ENCODE measurements at places on chromosomes 2 and 18. TPM values are rescaled to one million over a fixed set of nuclear protein-coding genes. Genes with fewer than 3 reads are reported as not detected.

HSBP1L1 gene
- 9.0 TPM for total RNA-seq

DNA sequence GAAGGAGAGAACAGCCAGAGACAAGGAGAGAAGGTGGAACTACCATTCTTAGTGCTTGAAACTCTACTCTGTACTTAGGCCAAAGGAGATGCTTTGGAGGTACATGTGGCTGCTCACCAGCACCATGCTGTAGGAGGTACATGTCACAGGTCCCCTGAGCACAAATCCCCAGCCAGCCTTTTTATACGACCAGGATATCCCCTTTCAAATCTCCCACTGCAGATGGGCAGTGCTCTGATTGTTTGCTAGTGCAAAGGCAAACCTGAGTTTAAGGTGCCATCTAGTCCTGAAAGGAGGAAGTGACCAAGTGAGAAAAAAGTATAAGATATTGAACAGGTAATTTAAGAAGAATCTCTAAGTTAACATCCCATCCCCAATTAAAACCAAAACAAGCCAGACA lies 17.1 kb upstream of the TTC21B start:
- no peak for DNase-seq

DNA sequence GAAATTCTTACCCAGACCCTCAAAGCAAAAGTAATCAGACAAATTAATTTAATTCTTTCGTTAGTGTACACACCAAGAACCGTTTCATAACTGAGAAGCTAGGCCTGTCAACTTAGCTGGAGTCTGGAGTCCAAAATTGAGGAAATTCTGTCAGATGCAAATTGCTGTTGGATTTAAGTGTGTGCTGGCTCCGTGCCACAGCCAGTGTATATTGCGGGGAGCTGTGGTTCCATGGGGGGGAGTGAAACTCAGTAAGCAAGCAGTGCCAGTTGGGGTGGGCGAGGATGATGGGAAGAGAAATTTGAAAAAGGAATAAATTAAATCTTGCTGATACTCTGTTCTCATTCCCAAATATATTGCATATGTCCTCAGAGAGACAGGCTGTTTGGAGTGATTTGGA lies 4.0 kb downstream of the ARPC2 start:
- DNase-seq: no peak

DNA sequence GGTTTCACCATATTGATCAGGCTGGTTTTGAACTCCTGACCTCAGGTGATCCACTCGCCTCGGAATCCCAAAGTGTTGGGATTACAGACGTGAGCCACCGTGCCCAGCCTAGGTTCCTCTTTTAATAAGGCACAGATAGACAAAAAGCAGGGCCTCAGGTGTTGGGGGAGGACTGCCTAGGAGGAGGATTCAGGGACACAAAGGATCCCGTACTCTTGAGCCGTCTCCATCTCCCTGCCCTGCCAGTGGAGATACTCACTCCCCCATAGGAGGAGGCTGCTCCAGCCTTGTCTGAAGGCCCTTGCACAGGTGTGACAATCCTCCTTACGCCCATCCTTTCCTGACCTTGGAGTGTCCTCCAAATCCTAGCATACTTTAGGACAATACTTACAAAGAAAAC lies 32.0 kb upstream of the TFCP2L1 start:
- DNase-seq: no peak

IL36B gene
- total RNA-seq: not detected

- no peak for DNase-seq
Observed at GRCh38 chr2:11551569-11552259, 17.9 kb downstream of the GREB1 start.

DNA sequence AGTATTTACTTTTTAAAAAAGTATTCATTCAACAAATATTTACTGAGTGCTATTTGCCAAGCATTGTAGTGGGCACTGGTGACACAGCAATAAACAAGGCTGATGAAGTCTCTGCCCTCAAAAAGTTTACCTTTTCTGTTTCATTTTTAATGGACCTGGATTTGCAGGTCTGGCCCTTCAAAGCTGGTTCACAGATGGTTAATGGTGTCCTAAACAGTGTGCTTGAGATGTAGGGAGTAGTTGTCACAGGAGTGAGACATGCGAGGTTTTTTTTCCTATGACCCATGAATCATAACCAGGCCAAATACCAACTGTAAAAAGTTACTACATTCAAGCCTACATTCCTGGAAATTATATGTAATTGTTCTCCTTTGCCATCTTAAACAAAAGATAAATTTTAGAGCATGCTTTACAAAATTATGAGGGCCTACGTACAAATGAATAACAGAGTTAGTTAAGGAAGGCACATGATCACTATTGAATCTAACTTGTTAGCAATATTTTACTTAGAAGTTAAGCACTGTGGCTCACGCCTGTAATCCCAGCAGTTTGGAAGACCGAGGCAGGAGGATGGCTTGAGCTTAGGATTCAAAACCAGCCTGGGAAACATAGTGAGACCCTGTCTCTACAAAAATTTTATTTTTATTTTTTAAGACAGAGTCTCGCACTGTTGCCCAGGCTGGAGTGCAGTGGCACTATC lies 223.9 kb downstream of the MBD5 start:
- no peak for DNase-seq

PRKAG3 gene
- total RNA-seq: not detected

- DNase-seq: no peak
Observed at GRCh38 chr2:100624536-100624935, 61.7 kb downstream of the PDCL3 start.

- DNase-seq: no peak
Observed at GRCh38 chr2:88560619-88561307, 66.5 kb downstream of the EIF2AK3 start.

GRCh38 chr18:31942999-31943877 lies at the start of gene TRAPPC8:
TSS of gene TRAPPC8 (minus strand) at chr18:31943128. CDS start at chr18:31942764, 364 bp downstream.
- peak; percentile 94 for DNase-seq

- DNase-seq: no peak
Observed at GRCh38 chr18:63843008-63843407, 44.5 kb upstream of the SERPINB2 start.

DNA sequence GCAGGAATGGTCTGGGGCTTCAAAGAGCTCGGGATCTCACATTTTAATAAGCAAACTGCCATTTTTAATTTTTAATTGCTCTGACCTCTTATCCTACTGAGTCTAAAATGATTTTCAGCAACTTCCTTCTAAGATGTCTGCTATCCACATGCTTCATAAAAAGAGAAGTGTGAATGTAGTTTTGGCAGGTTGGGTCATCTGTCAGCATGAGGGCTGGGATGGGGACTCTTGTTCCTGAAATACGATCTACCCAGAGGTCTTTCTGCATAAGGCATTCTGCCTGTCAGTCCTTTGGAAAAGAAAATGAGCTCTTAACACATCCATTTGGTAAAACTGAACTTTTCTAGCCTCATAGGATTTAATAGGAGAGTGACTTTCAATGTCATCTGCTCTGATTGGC lies 252.8 kb upstream of the APCDD1 start:
- DNase-seq: no peak

COMMD1 gene
- 25.4 TPM for total RNA-seq

TFPI gene
- not detected for total RNA-seq

DNA sequence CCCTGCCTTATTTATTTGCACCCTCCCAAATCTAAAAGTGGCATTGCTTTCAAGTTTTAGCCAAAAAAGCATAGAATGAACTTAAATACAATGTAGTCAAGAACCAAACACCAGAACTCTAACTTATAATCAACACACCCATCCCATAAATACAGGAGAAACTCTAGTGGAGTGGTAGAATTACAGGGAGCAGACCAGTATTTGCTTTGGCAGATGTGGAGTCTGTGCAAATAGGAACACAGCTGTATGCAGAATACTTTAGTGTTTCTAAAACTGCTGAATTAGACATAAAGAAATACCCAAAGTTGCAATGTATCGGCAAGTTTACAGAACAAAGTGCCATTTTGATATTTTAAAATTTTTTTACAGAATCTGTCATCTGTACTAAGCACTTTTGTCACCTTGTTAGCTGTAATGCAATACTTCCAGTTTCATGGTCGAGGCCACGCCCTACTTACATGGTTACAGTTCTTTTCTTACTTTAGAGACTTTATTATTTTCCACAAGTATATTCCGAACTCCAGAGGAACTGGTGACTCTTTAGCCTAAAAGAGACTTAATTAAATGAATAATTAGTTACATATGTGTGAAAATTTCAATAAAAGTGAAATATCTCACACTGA lies 23.7 kb upstream of the COL5A2 start:
- no peak for DNase-seq

DNA sequence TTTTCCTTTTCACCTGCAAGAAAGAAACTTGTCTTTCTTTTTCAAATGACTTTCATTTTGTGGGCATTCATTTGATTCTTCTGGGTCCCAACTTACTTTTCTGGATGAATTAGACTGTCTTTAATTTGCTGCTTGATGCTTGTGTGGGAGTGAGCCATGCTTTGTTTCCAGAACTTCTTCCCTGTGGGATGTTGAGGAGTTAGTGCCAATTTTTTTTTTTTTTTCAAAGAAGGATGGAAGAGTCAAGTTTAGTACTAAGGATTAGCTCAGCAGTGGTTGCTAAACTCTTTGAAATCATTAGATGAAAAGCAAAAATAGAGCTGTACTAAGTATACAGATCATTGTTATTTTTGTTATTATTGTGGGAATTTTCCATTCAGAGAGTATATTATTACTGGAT lies 17.2 kb upstream of the KCTD1 start:
- no peak for DNase-seq

DNA sequence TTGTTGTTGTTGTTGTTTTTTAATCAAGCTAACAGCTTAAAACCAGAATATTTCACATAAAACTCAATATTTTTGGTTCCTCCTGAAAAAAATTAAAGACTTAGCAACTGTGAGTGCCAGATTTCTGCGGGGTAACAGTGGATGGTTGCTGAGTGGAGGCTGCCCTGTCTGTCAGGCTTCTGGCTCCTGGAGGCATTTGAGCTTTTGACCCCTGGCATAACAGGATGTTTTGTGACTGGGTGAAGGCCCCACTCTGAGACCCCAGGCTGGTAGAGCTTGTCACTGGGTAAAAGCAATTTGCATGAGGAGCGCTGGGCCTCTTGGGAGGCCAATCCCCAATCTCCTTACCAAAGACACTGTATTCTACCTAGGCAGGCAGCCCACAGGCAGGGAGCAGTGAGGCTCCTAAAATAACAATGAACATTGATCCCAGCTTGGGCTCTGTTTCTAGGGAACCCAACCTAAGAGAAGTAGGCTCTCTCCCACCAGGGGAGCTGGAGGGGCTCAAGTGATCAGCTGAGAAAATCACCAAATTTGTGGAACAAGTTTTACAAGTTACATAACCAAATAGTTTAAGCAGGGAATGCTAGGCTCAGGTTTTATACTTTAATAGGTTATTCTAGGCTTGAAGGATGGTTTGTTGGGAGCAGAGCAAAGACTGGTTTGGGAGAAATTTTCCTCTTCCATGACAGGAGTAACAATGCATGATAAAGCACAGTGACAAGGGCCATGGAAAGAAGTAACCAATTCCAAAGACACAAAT lies 5.9 kb upstream of the SPRED2 start:
- no peak for DNase-seq

- no peak for DNase-seq
Observed at GRCh38 chr2:204251998-204252376, 293.3 kb upstream of the PARD3B start.

GRCh38 chr2:168727904-168728470 lies 74.5 kb upstream of the NOSTRIN start:
- no peak for DNase-seq

- no peak for DNase-seq
Observed at GRCh38 chr2:122704109-122704563, 948.7 kb downstream of the TSN start.

- DNase-seq: no peak
Observed at GRCh38 chr2:18557121-18557520, 3.3 kb downstream of the RDH14 start.

- no peak for DNase-seq
Observed at GRCh38 chr2:128354726-128355470, 36.2 kb upstream of the HS6ST1 start.

DNA sequence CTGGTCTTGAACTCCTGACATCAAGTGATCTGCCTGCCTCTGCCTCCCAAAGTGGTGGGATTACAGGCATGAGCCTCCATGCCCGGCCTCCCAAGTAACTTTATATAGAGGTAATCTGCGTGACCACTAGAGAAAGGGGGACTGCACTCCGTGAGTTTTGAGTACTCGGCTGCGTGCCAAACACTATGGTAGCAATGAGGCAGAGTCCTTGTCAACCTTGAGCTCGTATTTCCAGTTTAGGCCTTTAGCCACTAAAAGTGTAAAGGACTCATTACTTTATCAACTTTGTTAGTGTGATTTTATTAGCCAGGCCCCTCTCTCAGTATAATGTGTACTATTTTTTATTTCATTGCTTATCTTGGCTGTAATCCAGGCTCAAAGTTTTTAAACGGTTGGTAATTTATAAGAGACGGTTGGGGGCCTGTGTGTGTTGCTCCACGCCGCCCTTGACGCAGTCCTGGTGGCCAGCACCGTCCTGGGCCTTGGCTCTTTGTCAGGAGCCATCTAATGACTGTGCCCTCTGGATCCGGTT lies 56.2 kb downstream of the ZCCHC2 start:
- DNase-seq: no peak

DNA sequence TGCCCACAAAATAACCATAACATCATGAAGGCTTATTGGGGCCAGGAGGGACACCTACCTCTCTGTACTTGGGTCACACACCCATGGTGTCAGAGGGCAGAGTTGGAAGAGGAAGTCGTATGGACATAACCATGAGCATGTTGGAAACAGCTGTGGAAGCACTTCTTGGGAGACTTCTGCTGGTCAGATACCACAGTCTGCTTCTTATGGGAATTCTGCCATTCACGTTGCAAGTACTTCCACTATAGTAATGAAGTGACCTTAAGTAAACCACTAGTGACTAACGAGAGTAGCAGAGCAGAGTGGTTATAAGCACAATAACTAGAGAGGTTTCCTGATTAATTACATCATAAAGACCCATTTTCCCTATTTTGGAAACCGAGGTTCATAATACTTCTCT lies 61.1 kb upstream of the TFPI start:
- DNase-seq: no peak

GRCh38 chr2:195995499-195995898 lies 73.1 kb downstream of the DNAH7 start:
- DNase-seq: no peak

GAREM2 gene
- 1.6 TPM for total RNA-seq

CD8B2 gene
- not detected for total RNA-seq

Measured in activated CD4-positive, alpha-beta memory T cell treated with anti-CD3 and anti-CD28 coated beads, Interleukin-2, amount 10 ng/mL, durations not matched to agents 7 days and 5 days (primary cell).